ENCODE measurements at places on chromosomes 16 and 17.

- no peak for DNase-seq
Measured at GRCh38 chr17:47801176-47801765, 20.3 kb downstream of the OSBPL7 start.

DNA sequence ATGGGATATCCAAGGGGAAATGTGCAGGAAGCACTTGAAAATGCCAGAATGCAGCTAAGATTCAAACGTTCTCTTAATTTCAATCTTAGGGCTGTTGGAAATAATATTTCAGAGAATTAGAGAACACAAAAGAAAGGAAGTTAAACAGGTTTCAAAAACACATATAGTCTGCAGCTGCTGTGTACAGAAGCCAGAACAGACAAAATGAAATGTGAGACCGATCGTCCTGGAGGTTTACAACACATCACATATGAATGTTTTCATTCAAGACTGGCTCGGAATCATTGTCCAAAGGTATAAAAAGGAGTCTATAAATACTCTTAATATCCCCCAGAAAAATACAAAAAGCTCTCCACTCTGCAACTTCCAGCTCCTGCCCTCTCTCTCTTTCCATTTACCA, 14.3 kb downstream of the CYTH1 start:
- no peak for DNase-seq

GRCh38 chr17:36514856-36515255, 19.8 kb downstream of the MYO19 start:
- DNase-seq, result no peak

DNA sequence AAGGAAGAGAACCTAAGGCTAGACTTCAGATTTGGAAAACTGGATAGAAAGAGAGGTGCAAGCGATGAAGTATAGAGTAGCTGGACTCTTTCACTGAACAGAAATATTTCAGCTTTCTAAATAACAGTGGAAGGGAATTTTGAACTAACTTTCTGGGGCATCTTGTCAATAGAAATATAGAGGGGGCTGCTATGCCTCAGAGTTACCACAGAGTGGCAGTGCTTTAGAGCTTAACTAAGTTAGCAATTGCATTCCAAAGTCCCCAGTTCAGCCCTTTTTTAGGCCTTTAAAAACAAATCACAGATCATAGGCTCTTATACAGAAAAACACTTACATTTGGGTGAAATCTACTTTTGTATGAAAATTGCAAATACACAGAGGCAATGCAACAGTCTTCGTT, 154.2 kb upstream of the CDH8 start:
- DNase-seq, result no peak

GRCh38 chr16:80317599-80318037, 223.2 kb upstream of the DYNLRB2 start:
- DNase-seq, result no peak
